ENCODE measurements at places on chromosomes 5 and 9. TPM values are rescaled to one million over a fixed set of nuclear protein-coding genes. Genes with fewer than 3 reads are reported as not detected.

SH3GLB2 gene
- 63.7 TPM for total RNA-seq

DNA sequence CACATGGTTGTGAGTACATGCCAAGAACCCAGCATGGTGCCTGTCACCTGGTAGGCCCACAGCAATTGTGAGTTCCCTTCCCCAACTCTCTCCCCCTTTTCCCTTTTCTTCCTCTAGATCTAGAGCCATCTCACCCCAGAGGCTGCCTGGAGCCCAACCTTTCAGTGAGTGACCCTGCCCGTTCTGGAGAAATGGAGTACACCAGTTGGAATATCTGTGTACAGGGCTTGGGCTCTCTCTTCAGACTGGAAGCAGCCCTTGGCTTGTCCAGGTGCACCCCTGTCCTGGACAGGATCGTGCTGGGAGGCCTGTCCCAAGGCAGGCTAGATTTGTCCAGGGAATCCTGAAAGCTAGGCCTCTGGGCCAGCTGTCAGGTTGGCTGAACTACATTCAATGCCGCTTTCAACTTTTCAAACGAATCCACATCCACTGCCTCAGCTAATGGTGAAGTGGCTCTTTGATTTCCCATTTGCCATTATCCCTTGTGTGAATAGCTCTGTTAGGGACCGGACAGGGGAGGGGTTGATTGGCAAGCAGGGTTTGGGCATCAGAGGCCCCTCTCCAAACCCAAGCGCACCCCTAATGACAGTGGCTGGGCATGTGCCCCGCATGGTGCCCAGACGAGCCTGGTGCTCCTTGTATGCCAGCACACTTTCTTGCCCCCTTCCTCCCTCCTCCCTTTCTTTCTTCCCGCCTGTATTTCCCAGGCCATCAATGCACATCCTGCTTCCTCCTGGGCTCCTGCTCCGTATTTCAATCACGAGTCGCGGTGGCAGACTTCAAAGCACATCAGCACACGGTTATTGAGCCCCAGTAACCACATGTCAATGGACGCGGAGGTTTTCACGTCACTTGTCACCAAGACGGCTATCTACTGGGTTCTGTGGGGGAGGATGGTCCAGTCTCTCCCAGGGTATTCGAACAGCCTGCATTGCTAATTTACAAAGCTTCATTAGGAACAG is 211.2 kb downstream of the DAB2IP start:
- DNase-seq, result no peak

DNA sequence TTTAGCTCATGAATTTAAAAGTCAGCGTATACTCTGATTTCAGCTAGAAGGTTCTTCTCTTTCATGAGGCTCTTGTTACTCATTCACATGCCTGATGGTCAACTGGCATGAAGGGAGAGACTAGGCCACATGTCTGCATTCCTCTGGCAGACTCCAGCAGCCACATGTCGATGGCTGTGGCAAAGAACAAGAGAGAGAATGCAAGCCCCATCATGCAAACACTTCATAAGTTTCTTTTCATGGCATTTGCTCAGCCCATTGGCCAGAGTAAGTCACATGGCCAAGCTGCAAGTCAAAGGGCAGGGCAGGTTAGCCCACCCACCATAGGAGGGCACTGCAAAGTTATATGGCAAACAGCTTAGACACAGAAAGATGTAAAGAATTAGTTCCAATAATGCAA is 5.4 kb downstream of the KCNV2 start:
- DNase-seq, result no peak

CORO2A gene
- 0.64 TPM for total RNA-seq

DNA sequence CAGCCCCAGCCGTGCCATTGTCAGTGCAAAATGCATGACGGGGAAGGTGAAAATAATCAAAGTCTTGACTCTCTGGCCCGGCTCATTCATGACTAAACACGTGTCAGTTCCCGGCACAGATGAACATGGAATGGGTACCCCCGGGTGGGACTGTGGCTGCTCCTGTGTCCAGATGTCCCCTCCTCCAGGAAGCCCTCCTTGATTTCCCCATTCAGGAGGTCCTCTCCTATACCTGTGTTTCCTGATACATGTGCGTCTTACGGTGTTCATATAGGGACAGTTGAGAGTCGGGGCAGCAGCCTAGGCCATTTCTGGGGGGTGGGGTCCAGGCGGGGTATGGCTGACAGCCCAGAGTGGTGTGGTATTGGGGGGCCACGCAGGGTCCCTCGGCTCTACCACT is 19.5 kb downstream of the RXRA start:
- DNase-seq, result no peak

DNA sequence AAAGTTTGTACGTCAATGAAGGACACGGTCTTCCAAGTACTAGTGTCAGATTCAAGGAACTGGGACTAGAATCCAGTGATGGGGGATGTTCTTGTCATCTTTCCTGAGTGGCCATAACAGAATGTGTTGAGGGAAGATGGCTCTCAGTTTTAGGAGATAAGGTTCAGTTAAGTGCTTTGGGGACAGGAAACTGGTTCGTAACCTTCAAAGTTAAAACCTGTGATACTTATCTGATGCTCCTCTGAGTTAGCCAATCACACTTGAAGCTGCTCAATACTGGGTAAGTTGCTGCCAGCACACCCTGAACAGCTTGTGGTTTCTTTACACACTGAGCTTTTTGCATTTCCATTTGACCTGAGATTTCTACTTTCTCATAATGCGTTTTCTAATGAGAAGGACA is 64.4 kb downstream of the PIK3R1 start:
- DNase-seq, result no peak
